Epithelial cell of proximal tubule (primary cell): ENCODE measurements at places on chromosomes 5 and 9. TPM values are rescaled to one million over a fixed set of nuclear protein-coding genes. Genes with fewer than 3 reads are reported as not detected.

- DNase-seq = no peak
These were observed 182.9 kb downstream of the SAXO1 start for GRCh38 chr9:18849890-18850677.

GRCh38 chr5:168802337-168802736 is 223.2 kb upstream of the PANK3 start:
- no peak for DNase-seq

- no peak for DNase-seq
These were observed 51.9 kb downstream of the COL27A1 start for GRCh38 chr9:114207034-114207810.

DNA sequence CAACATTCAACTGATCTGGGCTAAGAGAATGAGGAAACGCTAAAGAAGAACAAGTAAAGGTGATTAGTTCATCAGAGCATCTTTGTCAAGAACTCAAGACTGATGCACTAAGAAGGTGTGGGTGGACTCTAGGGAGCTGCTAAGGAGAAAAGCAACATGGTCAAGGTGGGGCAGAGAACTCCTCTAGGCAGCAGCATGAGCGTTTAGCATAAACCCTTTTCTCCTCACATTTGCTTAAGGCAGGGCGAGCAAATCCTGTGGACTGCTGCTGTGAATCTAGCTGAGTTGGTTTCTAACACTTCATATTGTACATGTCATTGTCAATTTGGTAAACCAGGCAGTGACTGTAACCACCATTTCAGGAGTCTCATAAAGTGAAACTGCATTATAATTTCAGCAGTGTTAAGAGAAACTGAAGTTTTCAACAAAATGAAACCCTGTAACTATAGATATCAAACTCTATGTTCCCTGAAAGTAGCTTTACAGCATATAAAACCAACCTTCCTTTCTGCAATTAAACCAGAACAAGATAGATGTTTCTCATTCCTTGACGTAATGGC is 45.9 kb upstream of the MAN2A1 start:
- DNase-seq = no peak

SLC6A3 gene
- not detected in 2 replicates for total RNA-seq

PDLIM4 gene
- total RNA-seq = 85.7 and 129 TPM in 2 replicates

SV2C gene
- not detected in 2 replicates for total RNA-seq

- no peak for DNase-seq
These were observed 32.2 kb upstream of the LARP1 start for GRCh38 chr5:154722936-154723335.

- DNase-seq = no peak
These were observed 16.7 kb downstream of the EXOC3 start for GRCh38 chr5:459562-460272.

TMEM171 gene
- 2.8 and 10.6 TPM in 2 replicates for total RNA-seq

GRCh38 chr5:83151821-83152220 is 74.5 kb downstream of the XRCC4 start:
- DNase-seq = no peak

DNA sequence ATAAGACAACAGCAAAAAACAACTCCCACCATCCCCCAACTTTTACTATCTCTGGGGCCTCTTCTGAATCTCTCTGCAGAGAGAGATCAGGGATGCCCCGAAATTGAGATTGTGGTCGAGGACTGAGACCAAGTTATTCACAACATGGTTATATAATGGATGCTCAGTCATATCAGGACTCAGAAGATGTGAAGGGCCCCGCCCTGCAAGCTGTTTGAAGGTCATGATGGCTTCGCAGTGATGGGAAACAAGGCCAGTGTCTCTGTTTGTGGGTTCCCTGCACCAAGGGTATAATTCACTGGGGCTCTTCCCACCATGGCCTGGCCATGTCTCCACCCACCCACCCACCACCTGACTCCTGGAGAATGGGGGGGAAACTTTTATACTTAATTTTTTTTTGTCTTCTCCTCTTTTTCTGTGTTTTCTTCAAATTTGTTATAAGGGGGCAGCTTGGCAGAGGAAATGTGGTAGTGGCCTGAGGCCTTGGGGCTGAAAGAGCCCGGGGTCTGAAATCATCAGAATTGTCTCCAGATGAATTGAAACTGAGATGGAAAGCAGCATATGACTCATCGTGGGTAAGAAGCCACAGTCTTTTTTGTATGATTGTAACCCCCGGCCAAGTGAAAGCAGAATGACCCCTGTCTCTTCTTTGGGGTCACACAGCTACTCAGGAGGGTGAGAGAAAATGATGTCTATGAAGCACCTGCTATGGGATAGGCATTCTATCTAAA is 15.0 kb upstream of the TEX48 start:
- DNase-seq = no peak

DNA sequence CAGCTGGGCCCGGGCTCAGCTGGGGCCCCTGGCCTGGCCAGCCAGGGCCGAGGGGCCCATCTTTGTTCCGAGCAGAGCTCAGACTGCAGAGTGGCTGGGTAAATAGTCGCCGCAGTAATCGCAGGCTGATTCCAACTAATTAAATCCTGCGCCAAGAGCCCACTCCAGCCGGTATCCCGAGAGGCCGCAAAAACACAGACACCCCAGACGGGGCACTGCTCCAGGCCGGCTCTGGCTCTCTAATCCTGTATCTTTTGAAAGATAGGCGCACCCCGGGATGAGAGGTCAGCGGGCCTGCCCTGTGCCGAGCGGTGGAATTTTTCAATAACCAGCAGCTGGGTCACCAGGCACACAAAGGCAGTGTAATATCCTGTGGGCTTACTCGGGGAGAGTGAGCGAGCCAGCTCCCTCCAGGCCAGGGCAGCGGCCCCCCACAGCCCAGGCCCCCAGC is 57.7 kb downstream of the LMX1B start:
- no peak for DNase-seq

LECT2 gene
- total RNA-seq = not detected in 2 replicates

C9orf50 gene
- total RNA-seq = 0.69 TPM in 1 of 2 replicates, not detected in the other

GRCh38 chr9:6014670-6015270 is 654 bp downstream of the RANBP6 start:
- no peak for DNase-seq

DNA sequence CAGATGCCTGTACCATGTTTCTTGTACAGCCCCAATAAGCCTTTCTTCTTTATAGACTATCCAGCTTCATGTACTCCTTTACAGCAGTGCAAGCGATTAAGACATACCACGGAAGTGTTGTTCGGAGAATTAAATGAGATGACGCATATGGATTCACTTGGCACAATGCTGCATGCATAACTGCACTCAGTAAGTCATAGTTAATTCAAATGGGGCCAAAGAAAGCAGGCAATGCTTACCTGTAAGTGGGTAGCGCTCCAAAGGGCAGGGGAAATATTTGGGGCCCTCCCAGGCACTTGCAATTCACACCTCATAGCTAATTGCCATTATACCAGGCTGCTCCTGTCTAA is 7.7 kb upstream of the ADRA1B start:
- DNase-seq = no peak

DNA sequence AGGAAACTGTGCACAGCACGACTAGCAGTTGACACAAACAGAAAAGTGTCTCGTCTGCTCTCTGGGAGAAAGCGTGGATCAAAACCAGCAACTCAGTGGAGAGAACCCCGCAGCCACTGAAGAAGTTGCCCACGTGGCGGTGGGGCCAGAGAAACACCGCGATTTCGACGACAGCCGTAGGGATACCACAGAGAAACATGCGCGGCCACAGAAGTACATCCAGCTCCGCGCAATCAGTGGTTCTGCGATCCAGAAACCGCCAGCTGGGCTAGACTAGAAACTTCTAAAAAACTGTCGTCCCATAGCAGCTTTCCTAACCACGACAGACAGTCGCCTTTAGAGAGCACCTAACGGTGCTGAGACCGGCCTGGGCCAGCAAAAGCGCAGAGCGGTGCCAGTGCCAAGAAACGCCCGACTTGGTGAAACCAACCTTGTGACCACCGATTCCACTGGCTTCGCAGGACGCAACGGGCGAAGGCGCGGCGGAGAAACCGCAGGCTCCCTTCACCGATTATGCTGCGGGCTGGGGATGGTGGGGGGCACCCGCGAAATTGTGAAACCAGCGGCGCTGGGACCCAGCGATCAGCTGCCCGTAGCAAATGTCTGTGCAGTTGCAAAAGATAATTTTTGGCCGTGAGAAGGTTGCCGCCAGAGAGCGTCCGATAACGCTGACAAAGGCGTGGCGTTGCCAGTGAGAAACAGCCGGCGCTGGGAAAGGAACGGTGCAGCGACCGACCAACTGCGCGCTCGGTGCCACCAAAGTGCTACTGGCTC is 2.7 kb upstream of the ANXA2R start:
- no peak for DNase-seq

GRCh38 chr9:114430457-114430856 is 42.7 kb upstream of the AKNA start:
- no peak for DNase-seq

DNA sequence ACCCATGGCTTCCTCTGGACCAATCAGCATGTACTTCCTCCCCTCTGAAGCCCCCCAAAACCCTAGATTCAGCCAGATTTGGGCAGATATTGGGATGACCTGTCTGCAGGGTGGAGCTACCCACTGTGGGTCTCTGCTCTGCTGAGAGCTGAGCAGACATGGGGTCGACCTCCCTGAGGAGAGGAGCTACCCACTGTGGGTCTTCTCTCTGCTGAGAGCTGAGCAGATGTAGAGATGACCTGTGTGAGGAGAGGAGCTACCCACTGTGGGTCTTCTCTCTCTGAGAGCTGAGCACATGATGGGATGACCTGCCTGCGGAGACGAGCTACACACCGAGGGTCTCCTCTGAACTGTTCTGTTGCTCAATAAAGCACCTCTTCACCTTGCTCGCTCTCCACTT is 89.6 kb downstream of the CAVIN4 start:
- DNase-seq = no peak

CTSL gene
- 80.9 and 88.4 TPM in 2 replicates for total RNA-seq

DNA sequence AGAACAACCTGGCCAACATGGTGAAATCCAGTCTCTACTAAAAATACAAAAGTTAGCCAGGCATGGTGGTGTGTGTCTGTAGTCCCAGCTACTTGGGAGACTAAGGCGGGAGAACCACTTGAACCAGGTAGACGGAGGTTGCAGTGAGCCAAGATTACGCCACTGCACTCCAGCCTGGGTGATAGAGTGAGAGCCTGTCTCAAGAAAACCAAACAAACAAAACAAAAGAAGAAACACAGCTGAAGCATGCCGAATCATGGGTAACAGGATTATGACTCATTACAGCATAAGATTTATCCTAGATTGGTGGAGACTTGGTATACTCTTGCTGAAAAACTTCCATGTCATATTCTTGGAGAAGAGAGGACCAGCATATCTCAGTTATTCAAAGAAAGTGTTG is 236.7 kb upstream of the CCNH start:
- no peak for DNase-seq

- no peak for DNase-seq
These were observed 77.0 kb upstream of the PLPP6 start for GRCh38 chr9:4585135-4585534.

PCDHGB5 gene
- total RNA-seq = 4.0 and 6.5 TPM in 2 replicates

ATP10B gene
- 0.06 TPM in 1 of 2 replicates, not detected in the other for total RNA-seq

FIBCD1 gene
- 0.29 TPM in 1 of 2 replicates, not detected in the other for total RNA-seq

GRCh38 chr5:83925955-83926337 is 205.3 kb upstream of the HAPLN1 start:
- DNase-seq = no peak

GRCh38 chr5:13519131-13519530 is 425.4 kb downstream of the DNAH5 start:
- no peak for DNase-seq

DNA sequence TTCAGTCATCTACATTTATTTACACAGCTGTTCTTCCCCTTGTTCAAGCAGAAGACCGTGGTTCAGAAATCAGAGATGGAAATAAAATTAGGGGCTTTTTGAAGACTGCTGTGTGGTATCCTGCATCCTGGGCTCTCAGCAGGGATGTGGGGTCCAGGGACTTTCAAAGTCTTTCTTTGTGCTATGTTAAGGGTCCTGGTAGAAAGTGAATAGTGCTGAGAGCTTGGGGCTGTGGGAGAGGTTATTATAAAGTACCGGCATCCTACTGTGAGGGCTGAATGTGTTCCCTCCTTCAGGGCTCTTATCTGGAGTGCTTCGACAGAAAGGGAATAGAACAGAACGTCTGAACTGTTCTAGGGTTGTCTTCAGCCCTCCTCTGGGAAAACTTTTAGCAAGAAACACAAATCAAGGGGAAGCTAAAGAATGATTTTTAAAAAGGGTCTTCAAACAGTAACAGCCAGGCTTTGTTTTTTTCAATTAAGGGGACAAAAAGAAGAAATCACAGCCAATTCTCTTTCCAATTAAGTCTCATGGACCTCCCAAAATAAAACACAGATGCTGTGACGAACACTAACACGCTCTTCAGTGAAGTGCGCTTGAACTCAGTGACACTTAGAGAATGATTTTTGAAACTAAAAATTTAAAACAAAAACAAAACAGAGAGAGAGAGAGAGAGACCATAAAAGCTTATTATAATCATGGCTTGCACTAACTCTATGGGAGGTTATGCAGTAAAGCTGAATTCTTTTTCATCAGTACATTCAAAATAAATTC is 15.7 kb upstream of the SLC1A3 start:
- no peak for DNase-seq

DNA sequence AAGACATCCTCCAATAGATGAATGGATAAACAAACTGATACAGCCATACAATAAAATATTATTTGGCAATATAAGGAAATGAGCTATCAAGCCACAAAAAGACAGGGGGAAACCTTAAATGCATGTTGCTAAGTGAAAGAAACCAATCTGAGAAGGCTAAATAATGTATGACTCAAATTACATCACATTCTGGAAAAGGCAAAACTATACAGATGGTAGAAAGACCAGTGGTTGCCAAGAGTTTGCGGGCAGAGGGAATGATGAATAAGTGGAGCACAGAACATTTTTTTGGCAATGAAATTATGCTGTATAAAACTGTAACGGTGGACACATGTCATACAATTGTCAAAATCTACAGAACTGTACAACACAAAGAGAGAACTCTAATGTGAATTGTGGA is 63.3 kb downstream of the CSF2 start:
- DNase-seq = no peak
